ENCODE measurements at places on chromosomes 1 and 21.

- DNase-seq = no peak
Observed at GRCh38 chr1:245248231-245248731, 93.5 kb downstream of the KIF26B start.

- no peak for DNase-seq
Observed at GRCh38 chr1:76141929-76142328, 67.4 kb downstream of the ST6GALNAC3 start.

GRCh38 chr1:106717591-106717990 lies 338.9 kb upstream of the PRMT6 start:
- no peak for DNase-seq

GRCh38 chr1:111778541-111779051 lies 22.9 kb downstream of the DDX20 start:
- DNase-seq = no peak

GRCh38 chr1:199182186-199182843 lies 543.5 kb downstream of the PTPRC start:
- DNase-seq = no peak

GRCh38 chr1:94037392-94038229 lies 83.3 kb downstream of the ABCA4 start:
- DNase-seq = no peak

DNA sequence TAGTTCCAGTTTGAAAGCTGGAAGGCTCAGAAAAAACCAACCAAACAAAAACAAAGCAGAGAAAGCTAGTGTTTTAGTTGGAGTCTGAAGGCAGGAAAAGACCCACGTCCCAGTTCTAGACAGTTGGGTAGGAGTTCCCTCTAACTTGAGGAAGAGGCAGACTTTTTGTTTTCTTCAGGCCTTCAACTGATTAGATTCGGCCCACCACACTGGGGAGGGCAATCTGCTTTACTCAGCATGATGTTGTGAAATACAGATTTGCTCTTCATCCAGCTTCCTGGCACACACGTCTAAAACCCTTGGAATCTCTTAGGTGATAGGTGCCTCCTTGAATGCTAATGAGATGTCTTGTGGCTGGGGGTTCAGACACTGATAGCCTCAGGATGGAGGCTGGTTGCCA lies 49.1 kb upstream of the CSF3R start:
- DNase-seq = peak; percentile 19

- DNase-seq = peak; percentile 95
Observed at GRCh38 chr1:226679853-226680516, 59.1 kb downstream of the ITPKB start.

GRCh38 chr1:111496398-111496797 lies 7.0 kb downstream of the ADORA3 start:
- no peak for DNase-seq

- DNase-seq = no peak
Observed at GRCh38 chr1:248688527-248689298, 13.9 kb downstream of the OR14I1 start.

GRCh38 chr1:221532071-221532773 lies 209.7 kb downstream of the DUSP10 start:
- no peak for DNase-seq

- no peak for DNase-seq
Observed at GRCh38 chr1:76508871-76509270, 358.4 kb upstream of the ST6GALNAC5 start.

- no peak for DNase-seq
Observed at GRCh38 chr1:112399456-112399855, 3.4 kb downstream of the CTTNBP2NL start.

DNA sequence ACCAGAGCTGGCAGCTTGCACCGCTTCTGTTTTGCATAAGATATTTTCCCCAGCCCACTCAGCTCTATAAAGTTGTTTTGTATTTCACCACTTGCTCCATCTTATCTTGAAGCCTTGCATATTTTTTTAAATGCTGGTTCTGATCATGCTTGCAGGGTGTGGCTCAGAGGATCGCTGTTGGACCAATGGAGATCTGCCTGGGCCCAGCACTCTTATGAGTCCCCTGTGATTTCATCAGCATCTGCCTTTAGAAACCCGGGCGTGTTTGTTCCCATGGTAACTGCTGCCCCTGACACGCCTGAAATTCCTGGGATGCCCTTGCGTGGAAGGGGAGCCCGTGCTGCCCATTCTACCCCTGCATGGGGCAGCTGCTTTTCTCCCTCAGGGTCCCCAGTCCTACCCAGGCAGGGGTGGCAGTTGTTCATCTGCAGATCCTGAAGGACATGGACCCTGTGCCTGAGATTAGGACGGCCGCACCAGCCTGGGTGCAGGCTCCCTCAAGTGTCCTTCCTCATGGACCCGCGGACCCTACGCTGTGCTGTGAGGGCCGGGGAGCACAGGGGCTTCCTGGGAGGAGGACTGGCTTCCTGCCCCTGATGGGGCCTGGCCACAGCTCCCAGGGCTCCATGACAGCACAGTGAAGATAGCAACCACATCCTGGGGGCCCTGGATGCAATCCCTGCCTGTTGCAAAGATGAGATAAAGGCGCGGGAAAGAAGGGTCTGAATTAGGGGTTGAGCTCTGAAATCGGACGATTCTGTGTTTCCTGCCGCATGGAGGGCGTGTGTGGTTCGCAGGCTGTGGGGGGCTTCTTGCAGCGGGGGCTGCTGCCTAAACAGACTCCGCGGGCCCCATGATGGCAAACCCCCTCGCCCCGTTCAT lies 226.5 kb downstream of the SDCCAG8 start:
- DNase-seq = no peak

GRCh38 chr1:165228676-165229075 lies 127.8 kb downstream of the LMX1A start:
- DNase-seq = no peak
